ENCODE measurements at places on chromosomes 7 and 10.
A peak's percentile ranks its signal among the peaks of the same experiment; 100 is the strongest.

DNA sequence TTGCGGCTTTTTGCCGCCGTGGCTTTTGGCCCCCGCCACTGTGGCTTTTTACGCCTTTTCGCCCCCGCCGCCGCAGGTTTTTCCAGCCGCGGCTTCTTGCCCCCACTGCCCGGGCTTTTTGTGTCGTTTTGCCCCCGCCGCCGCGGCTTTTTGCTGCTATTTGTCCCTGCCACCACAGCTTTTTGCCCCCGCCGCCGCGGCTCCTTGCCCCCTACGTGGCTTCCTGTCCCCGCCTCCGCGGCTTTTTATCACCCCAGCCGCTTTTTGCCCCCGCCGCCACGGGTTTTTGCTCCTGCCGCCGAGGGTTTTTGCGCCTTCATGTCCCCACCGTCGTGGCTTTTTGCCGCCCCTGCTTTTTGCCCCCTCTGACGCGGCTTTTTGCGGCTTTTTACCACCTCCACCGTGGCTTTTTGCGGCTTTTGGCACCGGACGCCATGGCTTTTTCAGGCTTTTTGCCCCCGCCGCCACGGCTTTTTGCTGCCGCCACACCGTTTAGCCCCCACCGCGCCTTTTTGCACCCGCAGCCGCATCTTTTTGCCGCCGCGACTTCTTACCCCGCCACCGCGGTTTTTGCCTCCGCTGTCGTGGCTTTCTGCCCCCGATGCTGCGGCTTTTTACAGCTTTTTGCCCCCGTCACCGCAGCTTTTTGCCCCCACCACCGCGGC, 637.0 kb downstream of the ZNF716 start:
- DNase-seq: no peak

GRCh38 chr7:143882604-143883078, 19.3 kb downstream of the TCAF1 start:
- DNase-seq: no peak

- no peak for DNase-seq
These were observed 155.3 kb downstream of the SFMBT2 start for GRCh38 chr10:7255517-7255916.

GRCh38 chr7:80721883-80722615, 83.6 kb downstream of the CD36 start:
- no peak for DNase-seq

GRCh38 chr7:144410441-144410840, 6.9 kb upstream of the NOBOX start:
- no peak for DNase-seq

DNA sequence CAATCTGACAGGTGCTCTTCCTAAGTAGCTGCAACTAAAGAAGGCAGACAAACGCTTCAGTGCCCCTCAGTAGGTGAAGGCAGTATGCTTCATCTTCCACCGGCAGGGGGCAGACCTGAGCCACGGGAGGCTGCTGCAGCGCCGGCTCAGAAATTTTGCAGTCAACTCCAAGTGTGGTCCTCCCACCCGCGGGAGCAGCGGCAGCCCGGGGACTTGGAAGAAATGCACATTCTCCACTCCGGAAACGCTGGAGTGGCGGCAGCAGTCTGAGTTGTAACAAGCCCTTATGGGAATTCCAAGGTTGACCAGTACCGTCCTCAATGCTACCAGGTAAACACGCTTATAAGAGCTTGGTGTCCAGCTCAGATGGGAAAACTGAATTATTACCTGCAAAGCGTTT, 3.4 kb downstream of the IGFBP3 start:
- peak; percentile 67 for DNase-seq

DNA sequence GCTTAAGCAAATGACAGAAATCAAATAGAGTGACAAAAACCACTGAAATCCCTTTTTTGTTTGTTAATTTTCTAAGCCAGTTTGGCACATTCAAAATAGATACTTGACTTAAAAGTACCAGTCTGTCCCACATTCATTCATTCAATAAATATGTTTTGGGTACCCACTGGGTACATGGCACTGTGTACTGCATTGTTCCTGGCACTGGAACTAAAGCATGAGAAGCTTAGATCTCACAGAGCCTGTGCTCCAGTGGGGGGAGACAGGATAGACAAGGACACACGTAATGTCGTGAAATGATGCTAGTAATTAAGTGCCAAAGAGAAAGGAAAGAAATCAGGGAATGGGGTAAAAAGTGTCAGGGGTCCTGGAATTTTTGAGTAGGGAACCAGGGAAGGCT, 13.0 kb downstream of the MTURN start:
- no peak for DNase-seq

- DNase-seq: no peak
These were observed 14.4 kb upstream of the STK17A start for GRCh38 chr7:43568529-43568928.

DNA sequence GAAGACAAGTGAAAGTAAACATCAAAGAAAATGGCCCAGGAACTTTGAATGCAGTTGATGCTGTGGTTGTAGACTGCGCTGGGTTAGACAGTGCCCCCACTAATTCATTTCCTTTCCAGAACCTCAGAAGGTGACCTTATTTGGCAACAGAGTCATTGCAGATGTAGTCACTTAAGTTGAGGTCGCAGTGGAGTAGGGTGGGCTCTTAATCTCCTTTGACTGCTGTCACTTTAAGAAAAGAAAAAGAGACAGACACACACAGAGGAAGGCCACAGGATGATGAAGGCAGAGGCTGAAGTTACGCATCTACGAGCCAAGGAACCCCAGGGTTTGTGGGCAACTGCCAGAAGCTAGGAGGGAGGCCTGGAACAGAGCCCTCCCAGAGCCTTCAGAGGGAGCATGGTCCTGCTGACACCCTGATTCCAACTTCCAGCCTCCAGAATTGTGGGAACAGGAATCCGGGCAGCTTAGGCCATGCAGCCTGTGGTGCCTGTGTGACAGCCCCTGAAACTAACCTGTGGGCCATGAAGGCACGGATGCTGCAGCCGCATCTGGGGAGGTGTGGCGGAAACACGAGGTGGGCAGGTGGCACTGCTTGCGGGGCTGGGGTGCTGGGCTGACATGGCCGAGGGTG, 107.6 kb downstream of the PRKAG2 start:
- peak; percentile 57 for DNase-seq

DNA sequence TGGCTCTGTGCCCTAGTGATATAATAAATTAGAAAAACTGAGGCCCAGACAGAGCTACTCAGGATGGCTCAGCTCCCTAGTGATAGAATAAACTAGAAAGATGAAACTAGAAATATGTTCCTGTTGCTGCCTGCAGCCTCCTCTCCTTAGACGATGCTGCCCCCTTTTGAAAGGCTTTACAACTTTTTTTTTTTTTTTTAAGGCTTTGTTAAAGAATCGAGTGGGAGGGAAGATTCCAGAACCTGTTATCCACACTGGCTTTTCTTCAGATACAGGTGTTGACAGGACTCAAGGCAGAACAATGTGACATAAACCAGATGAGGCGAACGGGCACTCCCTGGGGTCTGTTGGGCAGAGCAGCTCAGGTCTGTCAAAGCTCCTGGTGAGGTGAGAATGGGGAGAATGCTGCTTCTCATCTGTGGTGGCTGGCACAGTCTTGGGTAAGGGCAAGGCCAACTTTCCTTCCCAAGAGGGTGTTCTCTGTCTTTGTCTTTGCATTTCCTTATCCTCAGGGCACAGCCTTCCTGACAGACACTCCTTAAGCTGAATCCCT, 175.1 kb downstream of the COBL start:
- DNase-seq: peak; percentile 12

GRCh38 chr10:49272251-49273081, 26.5 kb upstream of the C10orf71 start:
- peak; percentile 16 for DNase-seq

GRCh38 chr10:101289541-101289940, 60.3 kb upstream of the LBX1 start:
- no peak for DNase-seq

DNA sequence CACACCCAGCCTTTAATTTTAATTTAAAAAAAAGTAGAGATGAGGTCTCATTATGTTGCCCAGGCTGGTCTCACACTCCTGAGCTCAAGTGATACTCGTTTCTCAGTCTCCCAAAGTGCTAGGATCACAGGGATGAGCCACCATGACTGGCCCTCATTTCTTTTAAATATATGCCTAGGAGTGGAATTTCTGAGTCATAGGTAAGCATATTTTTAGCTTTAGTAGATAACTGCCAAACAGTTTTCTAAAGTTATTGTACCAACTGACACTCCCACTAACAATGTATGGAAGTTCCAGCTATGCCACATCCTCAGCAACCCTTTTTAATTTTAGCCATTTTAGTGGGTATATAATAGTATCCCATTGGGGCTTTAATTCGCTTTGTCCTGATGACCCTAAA, 13.8 kb upstream of the PPIF start:
- no peak for DNase-seq

DNA sequence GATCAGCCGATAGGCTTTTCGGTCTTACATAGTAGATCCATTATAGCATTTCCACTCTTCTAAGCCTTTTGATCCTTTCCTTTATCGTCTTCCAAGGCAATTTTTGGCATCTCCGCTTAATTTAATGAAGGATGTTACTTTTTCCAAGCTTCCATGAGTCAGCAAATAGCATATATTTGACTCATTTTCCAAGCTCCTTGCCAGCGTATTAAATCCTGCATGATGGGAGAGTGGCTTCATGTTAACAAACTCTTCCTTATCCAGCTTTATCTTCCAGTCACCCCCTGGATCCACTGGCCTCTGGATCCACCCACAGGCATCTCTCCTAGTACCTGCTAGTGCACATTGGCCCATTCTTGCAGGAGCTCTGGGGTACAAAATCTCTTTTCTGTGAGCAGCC, 13.0 kb downstream of the OR9A2 start:
- no peak for DNase-seq

- DNase-seq: no peak
These were observed 53.6 kb downstream of the RAB11FIP2 start for GRCh38 chr10:117993166-117993565.

GRCh38 chr10:17116193-17116592, 13.4 kb downstream of the CUBN start:
- no peak for DNase-seq

DNA sequence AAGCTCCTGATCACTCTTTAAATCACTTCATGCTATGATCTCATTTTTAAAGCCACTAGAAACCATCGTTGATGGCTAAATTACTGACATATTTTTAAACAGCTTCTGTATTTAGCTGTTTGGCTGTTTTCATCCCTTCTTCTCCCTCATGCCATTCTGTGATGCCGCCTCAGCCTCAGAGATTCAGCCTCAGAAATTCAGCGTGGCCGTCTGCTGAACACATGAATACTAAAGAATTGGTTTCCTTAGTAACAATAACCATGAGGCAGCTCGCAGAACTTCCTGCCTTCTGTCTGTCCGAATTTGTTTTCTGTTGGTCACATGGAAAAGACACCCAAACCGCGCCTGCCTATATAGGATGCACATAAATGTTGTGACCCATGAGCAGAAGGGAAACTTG, 31.0 kb upstream of the FZD1 start:
- no peak for DNase-seq

DNA sequence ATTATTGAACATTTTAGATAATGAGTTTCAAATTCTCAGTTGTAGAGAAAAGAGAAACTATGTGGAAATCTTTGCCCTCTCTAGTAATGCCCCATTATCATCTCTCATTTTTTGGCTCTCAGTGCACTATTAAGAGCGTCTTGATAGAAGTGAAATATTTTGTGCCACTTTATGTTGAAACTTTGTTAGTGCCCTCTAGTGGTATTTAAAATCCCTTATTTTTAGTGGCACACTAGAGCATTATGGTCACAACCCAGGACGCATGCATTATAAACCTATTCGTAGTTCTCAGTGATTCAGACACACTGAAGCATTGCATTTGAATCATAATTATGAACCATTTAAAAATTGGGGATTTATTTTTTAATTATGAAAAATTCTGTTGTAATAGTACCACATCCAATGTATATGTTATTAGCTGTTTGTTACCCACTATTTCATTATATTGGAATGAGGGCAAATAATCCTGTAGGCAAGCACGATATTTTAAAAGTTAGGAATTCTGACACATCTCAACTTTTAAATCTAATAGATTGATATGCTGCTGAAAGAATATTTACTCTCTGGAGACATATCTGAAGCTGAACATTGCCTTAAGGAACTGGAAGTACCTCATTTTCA, 21.9 kb downstream of the PDCD4 start:
- DNase-seq: peak; percentile 75

- no peak for DNase-seq
These were observed 46.7 kb downstream of the SGMS1 start for GRCh38 chr10:50577010-50577409.

- DNase-seq: no peak
These were observed 213.0 kb downstream of the JAZF1 start for GRCh38 chr7:27967639-27968038.

GRCh38 chr7:48337012-48337621, 165.9 kb downstream of the ABCA13 start:
- DNase-seq: no peak
